DMS153 (cell line): ENCODE measurements at places on chromosomes 12 and 14.

DNA sequence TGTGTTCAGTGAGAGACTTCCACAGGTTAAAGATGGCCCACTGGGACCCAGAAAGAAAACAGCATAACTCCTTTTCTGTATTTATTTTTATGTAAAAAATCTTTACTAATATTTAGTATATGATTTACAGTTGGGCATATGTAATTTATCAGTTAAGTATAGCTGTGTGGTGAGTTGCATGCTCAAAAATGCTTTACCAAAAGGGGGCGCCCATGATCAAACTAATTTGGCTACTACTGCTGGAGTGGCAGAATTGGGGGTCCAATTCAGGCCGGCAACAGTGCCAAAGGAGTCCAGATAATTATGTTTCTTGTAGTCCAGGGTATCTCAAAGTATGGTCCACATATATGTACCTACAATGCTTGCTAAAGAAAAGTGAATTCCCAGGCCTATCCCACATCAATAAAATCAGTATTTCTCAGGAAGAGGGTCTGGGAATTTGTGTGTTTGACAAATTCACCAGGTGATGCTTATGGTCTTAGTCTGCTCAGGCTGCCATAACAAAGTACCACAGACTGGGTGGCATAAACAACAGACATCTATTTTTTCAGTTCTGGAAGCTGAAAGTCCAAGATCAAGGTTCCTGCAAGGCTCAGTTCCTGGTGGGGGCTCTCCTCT lies 152.0 kb downstream of the KTN1 start:
- no peak for DNase-seq

DNA sequence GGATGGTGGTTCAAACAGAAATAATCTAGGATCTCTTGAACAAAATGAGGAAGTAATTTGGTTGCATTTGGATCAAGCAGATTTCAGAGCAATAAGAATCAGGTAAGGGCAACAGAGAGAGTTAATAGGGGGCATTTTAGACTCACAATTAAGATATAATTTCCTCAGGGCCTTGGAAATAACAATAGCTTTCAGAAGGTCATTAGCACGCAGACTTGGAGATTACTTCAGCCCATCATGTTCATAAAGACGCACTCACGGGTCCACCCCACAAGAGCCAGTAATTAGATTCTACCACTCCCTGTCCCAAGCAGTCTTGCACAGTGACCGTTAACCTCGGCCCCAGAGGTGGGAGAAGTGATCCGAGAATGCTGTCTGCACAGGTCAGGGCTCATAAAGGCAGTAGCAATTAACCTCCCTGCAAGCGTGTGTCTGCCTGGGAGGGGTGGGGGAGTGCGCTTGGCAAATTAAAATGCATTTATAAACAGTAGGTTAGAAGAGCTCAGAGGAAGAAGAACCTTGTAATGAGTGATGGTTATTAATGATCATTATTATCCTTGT lies 125.7 kb upstream of the CCDC196 start:
- DNase-seq: no peak

DNA sequence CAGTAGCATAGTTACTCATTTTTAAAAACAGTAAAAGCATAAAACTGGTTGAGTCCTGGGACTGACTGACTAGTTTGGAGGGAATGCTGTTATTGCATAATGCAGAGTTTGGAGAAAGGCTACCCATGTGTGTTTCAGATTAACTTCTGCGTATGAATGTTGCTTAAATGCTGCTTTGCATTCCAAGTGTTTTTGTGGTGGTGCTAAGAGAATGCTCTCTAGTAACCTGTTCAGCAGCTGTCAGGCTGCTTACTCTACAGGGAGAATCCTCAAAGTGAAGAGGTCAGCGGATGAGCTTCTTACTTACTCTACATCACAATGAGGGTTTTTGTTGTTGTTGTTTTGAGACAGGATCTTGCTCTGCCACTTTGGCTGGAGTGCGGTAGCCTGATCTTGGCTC lies 4.3 kb downstream of the DLST start:
- no peak for DNase-seq

GRCh38 chr14:79588398-79588797 lies 622.9 kb downstream of the DIO2 start:
- DNase-seq: no peak

- DNase-seq: no peak
Measured at GRCh38 chr12:56839915-56840325, 76.8 kb downstream of the HSD17B6 start.

DNA sequence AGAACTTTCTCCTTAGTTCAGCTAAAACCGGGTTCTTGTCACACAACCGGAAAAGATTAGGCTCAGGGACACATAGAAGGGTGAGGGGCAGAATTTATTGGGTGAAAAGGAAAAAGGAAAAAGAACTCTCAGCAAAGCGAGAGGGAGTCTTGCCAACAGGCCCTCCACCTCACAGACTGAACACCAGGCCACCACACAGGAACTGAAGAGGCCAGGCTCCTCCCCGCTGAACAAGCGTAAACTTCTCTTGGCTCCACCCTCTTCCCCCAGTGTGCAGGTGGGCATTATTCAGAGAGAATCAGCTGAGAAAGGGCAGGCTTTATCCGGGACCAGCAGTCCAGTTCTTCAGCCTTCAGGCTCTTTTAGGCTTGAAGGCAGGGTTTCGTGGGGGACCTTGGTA lies 125.6 kb upstream of the FGD4 start:
- DNase-seq: no peak
